Heart left ventricle (tissue), 16 donors: ENCODE measurements at places on chromosomes 16 and 17. TPM values are rescaled to one million over a fixed set of nuclear protein-coding genes. Genes with fewer than 3 reads are reported as not detected.

DNA sequence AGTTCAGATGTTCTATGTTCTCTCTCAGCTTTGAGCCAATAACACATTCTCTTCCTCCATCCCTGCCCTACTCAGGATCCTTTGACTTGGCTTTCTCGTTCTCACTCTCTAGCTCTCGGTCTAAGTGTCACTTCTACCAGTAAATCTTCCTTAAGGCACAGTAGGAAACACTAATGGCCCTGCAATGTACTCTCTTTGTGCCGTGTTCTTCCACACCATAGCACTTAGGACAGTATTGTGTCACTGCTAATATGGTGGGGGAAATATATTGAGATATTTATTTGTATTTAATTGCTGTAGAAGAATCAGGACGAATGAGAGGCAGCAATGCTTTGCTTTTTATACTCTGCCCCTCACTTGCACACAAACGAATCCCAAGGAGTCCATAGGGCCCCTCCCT, 493.1 kb downstream of the SHISA9 start:
- DNase-seq, result no peak

GRCh38 chr16:56300891-56301850, 109.9 kb downstream of the GNAO1 start:
- no peak for DNase-seq

SNAI3 gene
- total RNA-seq, result 2.9 TPM

HASPIN gene
- total RNA-seq, result 0.29 TPM

GRCh38 chr16:31561426-31562233, 33.9 kb downstream of the AHSP start:
- DNase-seq, result no peak

DNA sequence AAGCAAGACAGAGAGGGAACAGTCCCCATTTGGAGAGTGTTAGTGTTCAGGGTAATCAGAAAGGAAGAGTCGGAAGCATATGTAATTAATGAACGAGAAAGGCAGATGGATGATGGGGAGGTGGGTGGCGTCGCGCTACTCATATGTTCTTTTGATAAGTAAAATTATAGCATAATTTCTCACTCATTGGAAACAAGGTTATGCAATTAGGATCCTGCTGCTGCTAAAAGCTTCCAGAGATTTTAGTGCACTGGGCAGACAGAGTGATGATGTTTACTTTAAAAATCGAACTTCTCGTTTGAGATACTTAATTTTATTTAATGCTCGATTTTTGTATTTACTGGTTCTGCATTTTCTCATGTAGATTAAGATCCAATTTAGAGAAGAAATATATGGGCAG, 96.2 kb downstream of the PRKCA start:
- DNase-seq, result no peak

- no peak for DNase-seq
Measured at GRCh38 chr17:6712058-6712853, 913 bp downstream of the SLC13A5 start.

DNA sequence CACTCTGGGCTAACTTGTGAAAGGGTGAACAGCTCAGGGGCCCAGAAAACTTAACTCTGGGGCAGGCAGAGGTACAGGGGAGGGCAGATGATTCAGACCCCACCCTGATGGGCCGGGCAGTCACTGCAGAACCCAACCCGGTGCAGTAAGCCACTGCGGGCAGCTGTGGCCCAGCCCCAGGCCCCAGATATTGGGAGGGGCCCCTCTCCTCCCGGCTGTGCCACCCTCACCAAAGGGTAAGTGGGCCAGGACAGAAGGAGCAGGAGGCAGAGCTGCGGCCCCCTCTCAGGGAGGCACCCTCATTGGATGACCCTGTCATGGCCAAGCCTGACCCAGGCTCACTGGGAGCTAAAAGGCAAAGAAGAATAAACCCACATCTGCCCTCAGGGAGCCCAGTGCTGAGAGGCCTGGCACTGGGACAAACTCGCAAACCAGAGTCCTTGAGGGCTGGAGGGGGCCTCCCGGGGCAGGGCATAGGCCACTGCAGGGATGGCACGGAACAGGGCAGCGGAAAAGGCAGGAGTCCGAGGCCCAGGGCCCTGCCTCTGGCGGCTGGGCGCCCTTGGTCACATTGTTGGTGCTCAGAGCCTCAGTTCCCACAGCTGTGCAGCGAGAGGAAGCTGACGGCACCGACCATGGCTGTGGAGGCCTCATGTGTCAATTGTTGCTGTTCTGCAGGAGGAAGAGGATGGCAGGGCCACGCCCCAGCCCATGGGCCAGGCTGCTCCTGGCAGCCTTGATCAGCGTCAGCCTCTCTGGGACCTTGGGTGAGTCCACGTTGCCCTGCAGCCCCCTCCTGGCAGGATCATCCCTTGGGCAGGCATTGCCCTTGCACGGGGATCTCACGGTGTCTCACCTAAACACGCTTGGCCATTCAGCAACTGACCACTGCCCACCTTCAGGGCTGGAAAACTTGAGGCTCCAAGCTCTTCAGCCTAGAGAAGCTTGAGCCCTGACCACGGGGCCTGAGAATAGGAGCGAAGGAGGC, 3.1 kb downstream of the ITGB4 start:
- DNase-seq, result no peak

DNA sequence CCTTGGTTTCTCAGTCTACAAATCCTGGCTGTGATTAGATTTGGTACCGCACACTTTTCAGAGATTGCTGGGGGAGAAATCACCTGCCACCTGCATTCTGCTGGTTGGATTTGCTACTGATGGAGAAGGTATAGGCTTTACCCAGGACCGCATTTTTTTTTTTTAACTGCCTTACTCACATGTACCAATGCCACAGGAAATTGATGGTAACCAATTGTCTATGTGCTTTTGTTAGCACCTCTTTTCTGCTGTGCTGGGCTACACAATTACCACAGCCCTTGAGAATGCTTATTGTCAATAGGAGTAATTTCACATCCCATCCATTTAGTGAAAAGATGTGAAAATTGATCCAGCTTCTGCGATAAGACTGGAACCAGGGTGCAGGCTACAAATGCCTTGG, 74.4 kb upstream of the TANC2 start:
- DNase-seq, result no peak

DNA sequence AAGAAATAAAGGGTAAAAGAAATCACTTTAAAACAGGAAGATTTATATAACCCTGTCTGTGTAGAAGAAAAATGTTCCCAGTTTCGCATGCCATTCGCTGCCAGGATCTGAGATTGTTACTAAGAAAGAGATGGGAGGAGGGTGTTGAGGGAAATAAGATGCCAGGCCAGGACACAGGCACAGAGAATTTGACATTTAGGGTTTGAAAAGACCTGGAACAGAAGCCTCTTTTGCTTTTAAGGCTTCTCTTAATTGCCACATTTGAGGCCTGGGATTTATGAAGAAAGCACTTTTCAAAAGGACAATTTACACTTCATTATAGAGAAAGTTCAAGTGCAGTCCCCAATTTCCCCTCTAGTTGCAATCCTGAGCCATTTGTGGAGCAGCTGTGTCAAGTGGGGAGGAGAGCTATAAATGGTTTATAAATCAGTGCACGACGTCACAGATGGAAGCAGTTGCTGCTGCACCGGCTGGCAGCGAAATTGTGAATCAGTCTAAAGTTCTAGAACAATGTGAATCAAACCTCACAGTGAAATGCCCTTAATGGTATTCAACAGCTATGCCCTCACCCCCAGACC, 26.5 kb upstream of the C16orf87 start:
- DNase-seq, result no peak

MRC2 gene
- total RNA-seq, result 13.4 TPM

GRCh38 chr17:66582373-66583111, 252.4 kb upstream of the CACNG5 start:
- no peak for DNase-seq

CACNG3 gene
- not detected for total RNA-seq

SLC35G3 gene
- not detected for total RNA-seq

GRCh38 chr17:7946441-7946840, 14.4 kb downstream of the CNTROB start:
- DNase-seq, result no peak

- no peak for DNase-seq
Measured at GRCh38 chr17:82443465-82444283, 6.9 kb downstream of the CYBC1 start.

PDE6G gene
- not detected for total RNA-seq

GRCh38 chr16:57801809-57802340, 416 bp downstream of the KIFC3 start:
- peak; percentile 84 for DNase-seq

NPIPA2 gene
- total RNA-seq, result 3.3 TPM

DNA sequence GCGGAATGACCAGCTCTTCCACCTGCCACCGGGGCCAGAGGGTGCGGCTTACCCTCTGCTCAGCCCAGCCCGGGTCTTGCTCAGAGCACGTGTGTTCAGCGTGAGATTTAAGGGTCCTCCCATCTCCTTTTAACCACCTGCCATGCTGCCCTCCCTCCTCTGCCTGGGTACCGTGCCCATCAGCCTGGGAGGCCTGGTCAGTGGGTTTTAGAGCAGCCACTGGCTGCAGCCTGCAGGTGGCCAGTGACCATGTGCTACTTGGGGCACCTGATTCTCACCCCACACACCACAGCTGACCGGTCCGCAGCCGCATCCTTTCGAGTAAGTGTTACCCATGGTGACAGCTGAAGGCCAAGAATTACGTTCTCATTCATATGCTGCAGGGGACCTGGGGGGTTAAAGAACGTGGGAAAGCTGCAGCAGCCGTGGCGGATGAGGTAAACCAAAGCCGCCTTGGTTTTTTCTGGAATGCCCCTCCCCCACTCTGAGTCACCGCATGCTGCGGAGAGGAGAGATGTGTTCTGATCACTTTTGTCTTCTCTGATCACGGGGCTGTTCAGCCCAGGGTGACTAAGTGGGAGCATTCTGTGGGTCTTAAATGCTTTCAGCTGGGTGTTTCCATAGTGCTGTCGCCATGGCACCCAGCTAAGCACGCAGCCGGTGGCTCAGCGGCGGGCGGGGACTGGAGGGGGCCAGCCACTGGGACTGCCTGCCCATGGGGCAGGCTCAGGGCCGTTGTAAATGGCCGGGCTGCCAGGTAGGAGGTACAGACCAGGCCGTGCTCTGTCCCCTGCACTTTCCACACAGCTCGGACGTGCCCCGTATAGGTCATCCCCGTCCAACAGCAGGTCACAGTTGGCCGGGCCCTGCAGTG, 59.8 kb downstream of the BAIAP2 start:
- peak; percentile 36 for DNase-seq

WNT9B gene
- 0.35 TPM for total RNA-seq

KRT31 gene
- total RNA-seq, result not detected

DNA sequence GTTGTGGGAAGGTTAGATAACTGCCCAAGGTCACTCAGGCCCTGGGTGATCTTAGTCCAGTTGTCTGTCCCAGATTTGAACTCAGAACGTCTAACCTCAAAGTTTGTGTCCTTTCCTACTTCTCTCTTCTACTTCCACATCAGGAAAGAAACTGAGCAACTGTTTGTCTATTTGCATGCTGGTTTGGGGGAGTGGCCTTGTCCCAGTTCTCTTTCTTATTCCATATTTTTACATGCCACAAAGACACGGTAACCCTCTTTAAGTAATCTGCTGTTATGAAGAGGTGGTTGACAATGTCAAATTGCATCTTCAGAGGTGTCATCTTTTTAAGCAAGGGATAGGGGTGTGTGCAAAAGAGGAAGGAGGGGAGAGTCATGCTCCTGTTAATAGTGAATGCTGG, 432.5 kb downstream of the HS3ST3B1 start:
- DNase-seq, result no peak
